ENCODE measurements at places on chromosomes 4 and X.

GRCh38 chr4:99968330-99968729 is 18.3 kb upstream of the H2AZ1 start:
- DNase-seq = no peak

DNA sequence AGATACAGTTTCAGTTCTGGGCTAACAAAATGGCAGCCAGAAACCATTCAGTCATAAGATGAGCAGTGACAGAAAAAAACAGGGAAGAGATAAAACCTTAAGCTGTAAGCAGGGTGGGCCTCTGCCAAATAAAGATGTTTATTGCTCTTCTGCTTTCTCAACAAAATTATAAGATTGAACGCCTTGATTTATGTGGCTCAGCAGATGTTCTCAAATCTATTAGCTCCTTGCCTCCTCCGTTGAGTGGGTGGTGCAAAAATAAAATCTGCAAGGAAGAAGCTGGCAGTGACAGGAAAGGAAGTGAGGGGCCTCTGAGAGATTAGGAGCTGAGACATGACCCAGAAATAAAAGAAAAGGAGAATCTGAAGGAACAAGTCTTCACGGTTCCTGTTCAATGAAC is 206.6 kb downstream of the PTTG2 start:
- DNase-seq = no peak

DNA sequence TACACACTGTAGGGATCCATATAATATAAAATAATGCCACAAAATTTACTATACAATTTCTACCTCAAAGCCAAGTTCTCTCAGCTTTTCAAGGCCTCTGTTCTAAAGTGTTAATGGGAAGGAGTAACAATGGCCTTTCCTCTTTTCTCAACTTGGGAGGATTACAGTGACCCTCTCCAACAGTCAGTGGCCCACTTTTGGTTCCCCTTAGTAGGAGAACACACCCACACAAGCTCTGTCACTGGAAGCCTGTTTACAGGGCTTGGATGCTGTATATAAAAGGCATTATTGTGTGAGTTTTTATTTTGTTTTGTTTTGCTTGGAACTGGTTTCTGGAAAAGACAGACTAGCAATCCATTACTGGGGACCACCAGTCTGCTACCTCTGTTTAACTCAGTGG is 1.8 kb downstream of the ARHGEF6 start:
- DNase-seq = no peak

DNA sequence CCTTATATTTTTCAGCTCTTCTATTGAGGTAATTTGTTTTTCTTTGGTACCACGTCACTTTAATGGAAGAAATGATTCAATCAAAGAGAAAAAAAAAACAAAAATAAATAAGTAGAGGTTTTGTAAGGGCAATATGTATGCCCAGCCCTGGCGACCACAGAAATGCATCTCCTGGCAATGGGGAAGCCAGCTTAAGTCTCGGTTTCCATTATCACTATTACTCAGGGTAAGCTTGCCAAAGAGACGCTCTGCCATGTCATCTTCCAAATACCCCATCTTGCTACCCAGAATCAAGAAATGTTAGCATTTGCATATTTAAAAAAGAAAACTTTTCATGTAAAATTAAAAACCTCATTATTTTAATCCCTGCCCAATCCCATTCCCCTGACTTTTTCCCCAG is 68.8 kb downstream of the FAM47C start:
- DNase-seq = no peak

DNA sequence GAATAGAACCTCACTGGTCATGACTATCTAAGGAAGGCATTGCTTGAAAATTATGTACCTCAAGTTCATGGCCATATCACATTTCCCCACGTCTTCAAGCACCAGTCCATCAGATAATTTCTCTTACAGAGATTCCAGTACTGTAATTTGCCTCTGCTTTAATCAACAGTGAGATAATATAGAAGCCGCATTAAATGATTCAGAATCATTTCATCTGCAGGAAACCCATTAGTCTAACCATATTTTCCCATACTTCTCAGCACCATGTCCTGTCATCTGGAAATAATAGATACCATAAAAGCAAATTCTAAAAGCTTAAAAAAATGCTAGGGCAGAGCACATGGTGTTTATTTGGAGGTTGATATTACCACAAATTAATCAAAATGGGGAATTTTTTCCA is 310.3 kb upstream of the SLIT2 start:
- no peak for DNase-seq

- DNase-seq = no peak
These were observed 85.9 kb downstream of the GATB start for GRCh38 chr4:151674804-151675391.

DNA sequence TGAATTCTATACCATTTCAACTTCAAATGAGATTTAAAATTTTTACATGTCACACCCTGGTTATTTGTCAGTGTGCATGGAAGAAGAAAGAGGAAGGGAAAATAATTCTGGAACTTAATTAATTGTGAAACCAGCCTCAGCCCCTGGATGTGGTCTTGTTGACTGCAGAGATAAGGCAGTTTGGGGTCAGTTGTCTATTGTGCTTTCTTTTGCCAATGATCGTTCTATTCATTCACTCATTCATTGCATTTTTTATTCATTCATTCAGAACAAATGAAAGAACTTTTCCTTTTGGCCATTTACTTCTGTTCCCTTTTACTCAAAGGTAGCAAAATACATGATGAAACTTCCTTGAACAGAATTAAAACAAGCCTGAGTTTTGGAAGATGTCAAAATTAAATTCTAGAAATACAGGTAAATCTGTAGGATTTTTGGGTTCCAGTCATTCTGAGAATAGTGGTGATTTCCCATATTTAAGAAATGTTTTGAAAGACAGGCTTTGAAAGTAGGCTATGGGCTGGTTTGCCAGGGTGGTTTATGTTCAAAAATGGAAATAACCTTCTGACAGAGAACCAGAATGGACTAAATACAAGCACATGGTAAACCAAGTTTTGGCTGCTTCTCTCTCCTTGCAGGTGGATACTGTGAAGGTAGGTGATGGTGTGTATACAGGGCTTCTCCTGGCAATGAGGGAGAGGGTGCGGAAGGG is 35.7 kb downstream of the PARM1 start:
- DNase-seq = no peak

DNA sequence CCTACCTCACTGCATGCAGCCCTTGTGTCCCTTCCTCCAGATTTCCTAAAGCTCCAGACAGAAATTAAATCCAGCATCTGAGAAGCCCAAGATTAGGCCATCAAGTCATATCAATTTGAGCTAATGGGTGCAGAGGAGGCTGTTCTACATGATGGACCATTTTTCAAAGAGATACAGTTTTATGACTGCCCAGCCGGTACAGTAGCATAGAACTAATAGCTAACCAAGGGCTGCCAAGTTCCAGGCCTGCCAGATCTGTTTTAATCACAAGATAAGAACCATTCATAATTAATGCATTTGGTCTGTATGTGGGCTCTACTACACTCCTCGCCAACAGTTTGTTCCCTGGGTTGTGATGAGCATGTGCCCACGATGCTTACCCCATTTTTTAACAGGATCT is 73.9 kb upstream of the PLAC1 start:
- DNase-seq = no peak

- no peak for DNase-seq
These were observed 53.9 kb downstream of the ENPP6 start for GRCh38 chr4:184163813-184164212.

DNA sequence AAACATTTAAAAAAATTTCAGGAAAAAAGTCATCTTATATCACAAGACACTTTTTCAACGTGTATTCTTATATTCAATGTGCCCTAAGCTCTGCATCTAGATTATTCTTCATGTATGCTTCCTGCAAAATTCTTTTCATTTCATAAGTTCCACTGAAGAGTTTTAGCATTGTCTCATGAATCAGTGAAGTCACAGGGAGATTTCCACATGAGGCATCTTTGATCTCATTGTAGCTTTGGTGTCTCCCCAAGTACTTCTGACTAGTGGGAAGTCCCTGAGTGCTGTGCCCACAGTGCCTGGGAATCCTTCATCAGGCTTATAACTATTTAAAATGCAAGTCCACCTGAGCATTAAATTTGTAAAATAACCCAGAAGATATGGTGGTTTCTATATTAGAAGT is 123.8 kb downstream of the MAD2L1 start:
- no peak for DNase-seq

DNA sequence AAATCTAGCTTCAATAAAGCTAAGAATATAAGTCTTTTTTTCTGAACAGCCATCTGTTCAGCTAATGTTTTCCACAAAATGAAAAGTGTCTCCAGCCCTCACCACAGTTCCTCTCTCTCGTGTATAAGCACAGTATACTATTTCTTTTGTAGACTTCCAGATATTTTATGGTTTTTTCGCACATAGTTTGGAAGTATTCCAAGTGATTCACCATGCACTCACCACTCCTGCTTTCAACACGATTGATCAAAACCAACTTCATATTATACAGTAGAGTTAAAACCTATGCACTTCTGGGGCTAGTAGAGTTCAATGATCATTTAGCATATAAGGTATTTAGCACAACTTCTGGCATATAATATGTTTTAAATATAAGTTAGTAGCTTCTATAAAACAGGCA is 105.8 kb upstream of the DCAF12L1 start:
- no peak for DNase-seq

DNA sequence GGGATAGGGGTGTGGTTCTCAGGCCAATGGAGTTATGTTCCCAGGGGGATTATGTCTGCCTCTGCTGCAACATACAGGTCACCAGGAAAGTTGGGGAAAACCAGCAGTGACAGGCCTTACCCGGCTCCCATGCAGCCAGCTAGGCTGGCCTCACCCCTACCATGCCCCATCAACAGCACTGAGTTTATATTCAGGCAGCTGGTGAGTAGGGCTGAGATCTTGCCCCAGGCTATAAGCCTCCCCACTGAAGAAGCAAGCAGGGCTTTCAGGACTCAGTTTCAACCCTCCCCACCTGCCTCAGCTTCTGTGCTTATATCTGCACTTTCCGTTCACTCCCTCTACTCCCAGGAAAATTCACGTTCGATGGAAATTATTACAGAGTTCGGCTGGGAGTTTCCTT is 122.4 kb upstream of the PGRMC2 start:
- DNase-seq = no peak

- no peak for DNase-seq
These were observed 63.2 kb downstream of the PHEX start for GRCh38 chrX:22095286-22095685.

DNA sequence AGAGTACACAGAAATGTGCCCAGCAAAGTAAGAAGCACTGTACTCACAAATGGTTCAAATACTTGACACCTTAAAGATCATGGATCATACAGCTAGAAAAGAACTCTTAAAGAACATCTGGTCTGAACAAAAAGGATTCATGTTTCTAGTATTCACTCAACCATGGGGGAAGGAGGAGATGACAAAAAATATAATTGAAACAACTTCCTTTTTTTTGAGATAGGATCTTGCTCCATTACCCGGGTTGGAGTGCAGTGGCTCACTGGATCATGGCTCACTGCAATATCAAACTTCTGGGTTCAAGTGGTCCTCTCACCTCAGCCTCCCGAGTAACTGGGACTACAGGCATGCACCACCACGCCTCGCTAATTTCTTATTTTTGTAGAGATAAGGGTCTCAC is 6.0 kb downstream of the DHX15 start:
- no peak for DNase-seq

- DNase-seq = no peak
These were observed 32.3 kb downstream of the C4orf54 start for GRCh38 chr4:99625369-99625768.

- no peak for DNase-seq
These were observed 147.2 kb downstream of the SPCS3 start for GRCh38 chr4:176467001-176467400.

DNA sequence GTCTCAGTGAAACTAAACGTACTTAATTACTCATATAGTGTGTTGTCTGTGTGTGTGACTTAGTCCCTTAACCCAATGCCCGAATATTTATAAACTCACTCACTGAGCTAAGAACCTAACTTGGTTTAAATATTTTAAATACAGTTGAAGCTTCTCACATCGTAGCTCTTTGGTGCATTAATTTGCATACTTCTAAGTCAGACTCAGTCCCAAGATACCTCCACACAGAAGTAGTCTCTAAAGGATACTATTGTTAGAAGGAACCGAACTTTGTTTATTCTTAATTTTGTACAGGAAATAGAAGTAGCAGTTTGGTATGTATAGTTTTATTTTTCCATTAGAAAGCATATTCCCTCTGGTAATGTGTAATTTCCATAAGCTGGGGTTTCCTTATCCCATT is 54.0 kb upstream of the NKAP start:
- DNase-seq = no peak

DNA sequence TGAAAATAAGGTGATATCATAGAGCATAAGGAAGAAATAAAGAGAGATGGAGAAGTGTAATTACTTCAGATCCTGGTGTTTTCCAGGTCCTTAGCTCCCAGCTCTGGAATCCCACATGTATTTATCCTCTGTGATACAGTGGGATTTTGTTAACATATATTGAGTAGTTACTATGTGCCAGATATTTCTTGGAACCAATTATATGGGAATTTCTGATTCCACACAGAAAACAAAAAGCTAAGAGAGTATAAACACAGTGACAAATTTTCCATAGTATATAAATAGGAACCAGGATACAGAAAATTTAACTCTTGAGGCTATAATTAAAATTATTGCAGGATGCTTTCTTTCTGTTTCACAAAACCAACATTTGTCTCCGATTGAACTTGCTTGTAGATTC is 1067.5 kb downstream of the PCDH7 start:
- no peak for DNase-seq

- no peak for DNase-seq
These were observed 5.9 kb downstream of the ETDB start for GRCh38 chrX:135114392-135114791.

- DNase-seq = no peak
These were observed 17.2 kb downstream of the RXFP1 start for GRCh38 chr4:158538911-158539310.

DNA sequence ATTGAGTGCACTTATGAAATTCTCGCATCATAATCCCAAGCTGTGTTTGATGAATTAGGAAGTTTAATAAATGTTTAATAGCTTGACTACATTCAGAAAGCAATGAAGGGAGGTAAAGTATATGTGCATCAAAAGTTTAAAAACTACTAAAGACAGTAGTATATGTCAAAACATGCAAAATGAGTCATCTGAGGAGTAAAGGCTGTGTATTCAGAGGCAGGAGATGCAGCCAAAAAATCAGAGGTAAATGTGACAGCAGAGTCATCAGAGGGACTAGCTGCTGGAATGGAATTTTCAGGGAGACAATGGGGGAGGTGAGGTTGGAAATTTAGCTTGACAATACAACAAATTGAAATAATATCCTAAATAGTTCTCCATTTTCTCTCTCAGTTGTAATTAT is 127.0 kb upstream of the FUNDC1 start:
- no peak for DNase-seq

- DNase-seq = no peak
These were observed 133.7 kb downstream of the FAM53A start for GRCh38 chr4:1550122-1551070.

DNA sequence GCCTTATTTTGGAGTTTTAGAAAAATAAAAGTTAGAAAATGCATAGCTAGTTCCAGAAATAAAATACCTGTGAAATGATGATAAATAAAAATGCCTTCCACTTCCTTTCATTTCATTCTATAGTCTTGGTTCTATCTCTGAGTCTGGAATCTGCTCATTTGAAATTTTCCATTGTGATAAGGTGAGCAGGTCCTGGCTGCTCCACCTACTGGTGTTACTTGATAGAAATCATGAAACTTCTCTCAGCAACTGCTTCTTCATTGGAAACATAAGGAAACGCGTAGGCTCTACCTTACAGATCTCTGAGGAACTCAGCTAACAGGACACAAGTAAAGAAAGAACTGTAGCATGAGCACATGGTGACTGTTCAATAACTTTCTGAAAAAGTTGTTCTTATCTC is 141.8 kb downstream of the DCHS2 start:
- DNase-seq = no peak
